ENCODE measurements at places on chromosomes 6 and 20.

DNA sequence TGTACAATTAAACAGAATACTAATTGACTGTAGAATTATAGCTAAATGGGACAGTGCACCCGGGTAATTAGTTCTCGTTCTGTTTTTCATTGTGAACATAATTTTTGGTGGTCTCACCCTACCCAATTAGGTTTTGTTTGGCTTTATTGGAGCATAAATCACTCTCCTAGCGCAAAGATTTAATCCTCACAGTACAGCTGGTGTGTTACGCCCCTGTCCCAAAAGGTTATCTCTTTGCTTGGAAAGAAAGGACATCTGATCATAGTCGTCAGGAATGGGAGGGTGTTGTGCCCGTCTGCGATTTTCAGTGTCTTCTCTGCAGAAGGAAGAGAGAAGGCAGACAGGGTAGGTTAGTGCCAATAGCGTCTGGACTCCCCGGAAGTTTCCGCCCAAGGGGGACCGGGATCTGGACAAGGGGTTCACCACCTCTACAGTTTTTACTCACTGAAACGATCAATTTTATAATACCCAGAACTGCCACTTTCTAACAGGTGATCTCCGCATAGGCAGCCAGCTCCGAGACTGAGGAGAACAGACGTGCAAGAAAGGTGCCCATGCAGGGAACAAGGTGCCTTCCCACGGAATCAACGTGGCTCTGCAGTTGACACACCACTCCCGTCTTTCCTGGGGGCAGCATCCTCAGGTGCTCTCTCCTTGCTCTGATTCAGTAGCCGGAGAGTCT is 617.4 kb upstream of the CDH4 start:
- DNase-seq: no peak

DNA sequence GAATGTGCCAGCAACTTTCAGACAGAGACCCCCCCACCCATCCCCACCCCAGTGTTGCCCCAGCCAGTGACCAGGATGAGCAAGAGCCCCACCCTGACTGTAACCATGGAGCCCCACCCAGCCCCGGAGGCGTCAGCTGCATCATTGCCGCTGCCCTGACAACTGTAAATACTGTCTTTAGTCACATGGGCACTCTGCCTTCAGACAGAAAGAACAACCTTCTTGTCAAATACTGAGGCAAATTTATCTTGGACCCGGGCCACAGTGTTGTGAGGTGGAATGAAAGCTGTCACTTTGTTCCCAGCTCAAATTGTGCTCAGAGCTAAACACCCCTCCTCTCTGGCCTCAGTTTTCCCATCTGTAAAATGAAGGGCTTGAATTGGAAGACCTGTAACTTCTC is 23.7 kb downstream of the MOCS3 start:
- no peak for DNase-seq

DNA sequence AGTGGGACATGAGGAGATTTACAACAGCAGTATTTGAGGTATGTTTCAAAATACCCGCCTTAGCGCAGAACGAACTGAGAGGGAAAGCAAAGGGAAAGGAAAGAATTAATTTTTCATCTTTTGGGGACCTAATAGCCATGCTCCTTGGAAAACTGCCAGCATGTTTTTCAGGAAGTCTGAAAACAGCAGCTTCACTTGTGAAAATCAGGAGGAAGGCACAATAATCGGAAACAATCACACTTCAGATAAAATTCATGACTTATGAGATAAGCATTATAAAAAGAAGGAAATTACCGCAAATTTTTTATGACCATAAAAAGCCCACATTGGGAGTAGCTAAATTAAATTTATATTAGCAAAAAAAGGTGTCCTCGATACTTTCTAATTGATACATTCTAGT is 541.1 kb downstream of the HAO1 start:
- no peak for DNase-seq

DNA sequence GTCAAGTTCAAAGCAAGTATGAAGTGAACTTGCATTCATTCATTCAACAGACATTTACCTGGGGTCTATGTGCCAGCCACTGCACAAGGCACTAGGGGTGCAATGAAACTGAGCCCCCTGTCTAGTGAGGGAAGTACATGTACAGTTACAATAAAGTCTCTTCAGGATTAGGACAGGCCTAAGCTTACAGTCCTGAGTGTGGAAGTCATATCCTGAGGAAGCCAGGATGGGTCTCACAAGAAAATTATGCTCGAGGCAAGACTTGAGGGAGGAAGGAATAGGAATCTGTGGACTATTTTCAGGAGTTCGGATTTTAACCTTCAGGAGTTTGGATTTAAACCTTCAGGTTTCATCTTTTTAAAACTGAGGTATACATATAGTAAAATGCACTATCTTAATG is 19.4 kb downstream of the TTI1 start:
- DNase-seq: no peak

DNA sequence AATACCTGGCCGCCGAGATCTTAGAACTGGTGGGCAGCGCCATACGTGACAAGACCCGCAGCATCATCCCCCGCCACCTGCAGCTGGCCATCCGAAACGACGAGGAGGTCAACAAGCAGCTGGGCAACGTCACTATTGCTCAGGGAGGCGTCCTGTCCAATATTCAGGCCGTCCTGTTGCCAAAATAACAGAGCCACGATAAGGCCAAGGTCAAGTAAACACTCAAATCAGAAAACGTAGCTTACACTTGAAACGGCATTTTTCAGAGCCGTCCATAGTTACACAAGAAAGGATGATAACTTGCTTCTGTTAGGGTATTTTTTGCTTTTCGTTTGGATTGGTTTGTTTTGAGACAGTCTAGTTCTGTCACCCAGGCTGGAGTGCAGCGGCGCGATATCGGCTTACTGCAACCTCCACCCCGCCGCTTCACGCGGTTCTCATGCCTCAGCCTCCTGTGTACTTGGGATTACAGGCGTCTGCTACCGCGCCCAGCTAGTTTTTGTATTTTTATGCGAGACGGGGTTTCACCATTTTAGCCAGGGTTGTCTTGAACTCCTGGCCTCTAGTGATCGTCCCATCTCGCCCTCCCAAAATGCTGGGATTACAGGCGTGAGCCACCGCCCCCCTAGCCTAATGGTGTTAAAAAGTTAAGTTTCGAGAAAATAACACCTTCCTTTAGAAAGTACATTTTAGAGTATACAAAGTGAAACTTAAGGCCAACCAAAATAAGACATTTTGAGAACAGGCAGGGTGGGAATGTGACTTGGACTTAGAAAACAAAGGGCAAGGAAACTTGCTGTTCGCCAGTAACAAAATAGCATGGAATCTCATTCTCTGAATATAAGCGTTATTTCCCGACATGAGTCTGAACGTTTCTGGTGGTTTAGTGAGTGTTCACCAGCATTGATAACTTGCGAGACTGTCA is 42.8 kb upstream of the HFE start:
- no peak for DNase-seq

DNA sequence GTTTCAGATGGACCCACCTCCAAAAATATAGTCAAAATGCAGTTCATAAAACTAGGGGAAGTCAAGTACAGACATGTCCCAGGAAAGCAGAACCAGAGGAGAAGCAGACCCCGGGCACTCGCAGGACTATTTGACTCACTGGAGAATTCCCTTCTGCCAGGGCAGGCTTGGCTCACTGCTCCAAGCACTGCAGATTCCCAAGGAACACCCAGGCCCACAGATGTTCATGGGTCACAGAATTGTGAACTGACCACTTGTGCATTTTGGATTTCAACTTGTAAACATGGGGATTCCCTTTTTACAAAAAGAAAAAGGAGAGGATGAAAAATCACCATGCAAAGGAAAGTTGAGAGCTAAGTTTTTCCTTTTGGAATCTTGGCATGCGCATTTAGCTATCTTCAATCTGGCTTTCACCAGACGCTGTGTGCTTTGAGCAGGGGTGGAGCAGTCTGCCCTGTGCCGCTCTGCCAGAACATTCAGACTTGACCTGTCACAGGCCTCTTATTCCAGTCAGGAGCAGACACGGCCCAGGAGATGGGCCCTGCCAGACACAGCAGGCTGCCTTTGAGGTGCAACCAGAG is 237.5 kb upstream of the TAB2 start:
- DNase-seq: no peak

- no peak for DNase-seq
Measured at GRCh38 chr6:27861276-27861840, 50.8 kb downstream of the OR2B2 start.

DNA sequence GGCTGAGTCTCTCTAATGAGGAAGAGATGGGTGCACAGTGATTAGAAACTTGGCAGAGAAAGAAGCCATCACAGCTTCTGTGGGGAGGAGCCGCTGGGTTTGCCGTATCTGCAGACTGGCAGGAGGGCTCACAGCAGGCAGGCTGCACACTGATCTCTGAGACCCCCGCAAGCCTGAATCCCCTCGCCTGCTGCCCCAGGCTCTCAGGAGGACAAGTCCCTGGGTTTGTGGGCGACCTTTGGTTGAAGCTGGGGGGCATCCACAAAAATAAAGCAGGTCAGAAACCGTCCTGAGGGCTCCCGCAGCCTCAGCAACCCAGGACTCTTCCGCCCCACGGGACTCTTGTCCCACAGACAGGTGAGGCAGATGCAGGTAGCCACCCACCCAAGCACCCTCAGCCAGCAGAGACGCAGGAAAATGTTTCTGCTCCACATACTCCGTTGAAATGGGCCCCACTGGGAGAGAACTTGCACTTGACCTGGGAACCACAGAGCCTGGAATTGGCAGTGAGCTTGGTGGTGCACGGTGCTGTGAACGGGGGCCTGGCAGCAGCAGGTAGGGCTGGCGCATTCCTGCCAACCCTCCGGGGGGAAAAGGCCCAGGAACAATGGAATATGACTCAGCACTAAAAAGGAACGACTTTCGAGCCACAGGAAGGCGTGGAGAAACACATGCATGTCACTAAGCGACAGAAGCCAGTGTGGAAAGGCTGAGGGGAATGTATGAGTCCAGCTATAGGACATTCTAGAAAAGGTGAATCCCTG is 89.9 kb downstream of the YTHDF1 start:
- DNase-seq: no peak

DNA sequence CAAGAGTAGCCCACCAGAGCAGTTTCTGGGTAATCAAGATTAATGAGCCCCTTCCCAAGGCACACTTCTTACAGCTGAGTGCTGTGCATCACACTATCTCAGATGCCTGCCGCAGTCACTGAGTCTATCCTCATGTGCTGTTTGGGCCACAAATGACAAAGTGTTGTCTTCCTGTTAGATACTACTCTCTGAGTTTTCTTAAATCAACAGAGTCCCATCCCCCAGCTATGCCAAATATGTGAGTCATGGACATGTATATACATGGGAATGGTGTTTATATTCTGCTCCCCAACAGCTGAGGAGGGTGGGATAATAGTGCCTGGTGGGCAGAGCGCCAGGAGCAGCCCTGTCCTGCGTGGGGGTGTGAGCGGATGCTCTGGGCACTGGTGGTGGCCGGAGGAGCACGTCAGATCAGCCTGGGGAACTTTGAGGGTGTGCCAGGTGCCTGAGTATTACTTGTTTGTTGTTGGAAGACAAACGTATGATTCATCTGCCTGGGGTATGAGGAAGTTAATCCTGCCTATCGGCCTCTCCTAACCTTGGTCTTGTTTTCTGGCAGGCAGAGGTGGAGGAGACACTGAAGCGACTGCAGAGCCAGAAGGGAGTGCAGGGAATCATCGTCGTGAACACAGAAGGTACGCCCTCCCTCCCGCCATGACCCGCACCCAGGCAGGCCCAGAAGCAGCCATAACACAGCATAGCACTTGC is 9.6 kb downstream of the DYNLRB1 start:
- DNase-seq: no peak

DNA sequence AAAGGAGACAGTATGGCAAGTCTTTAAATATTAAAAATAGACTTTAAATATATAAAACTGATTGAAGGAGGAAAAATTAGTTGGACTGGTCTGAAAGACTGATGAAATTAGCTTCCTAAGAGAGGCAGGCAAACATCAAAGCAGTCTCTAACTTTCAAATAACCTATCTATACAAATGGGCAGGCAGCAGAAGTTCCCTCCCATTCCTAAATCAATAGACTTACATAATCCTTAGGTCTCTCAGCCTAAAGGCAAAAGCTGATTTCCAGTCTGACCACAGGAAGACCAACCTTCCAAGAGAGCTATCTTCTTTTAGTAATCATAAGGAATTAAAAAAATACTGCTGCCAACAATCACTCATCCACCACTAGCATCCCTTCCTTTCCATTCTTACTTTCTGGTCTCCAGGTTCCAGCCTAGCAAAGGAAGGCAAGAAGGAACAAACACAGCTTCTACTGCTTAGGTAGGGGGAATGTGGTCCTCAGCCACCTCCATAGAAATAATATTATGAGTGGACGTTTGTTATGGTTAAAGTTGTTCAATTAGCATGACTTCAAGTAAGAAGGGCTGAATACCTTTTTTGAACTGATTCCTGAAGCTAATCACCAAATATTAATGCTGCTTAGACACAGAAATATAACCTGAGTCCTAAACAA is 44.1 kb downstream of the SESN1 start:
- no peak for DNase-seq

DNA sequence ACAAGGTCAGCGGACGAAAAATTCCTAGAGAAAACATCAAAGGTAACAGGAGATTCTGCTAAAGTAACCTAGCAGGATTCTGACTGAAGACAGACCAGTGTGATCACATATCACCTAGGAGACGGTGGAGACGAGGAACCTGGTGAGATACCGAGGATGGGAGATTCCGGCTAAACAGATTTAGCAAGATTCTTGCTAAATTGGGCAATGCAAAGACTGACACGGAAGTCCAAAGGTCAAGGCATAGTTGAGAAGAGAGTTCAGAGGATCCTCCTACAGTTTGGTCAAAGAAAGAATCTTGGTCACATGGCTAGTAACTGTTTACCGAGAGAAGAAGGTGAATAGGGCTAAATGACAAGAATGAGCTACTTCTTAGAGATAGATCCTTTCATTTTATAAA is 61.1 kb downstream of the TMEM170B start:
- no peak for DNase-seq

DNA sequence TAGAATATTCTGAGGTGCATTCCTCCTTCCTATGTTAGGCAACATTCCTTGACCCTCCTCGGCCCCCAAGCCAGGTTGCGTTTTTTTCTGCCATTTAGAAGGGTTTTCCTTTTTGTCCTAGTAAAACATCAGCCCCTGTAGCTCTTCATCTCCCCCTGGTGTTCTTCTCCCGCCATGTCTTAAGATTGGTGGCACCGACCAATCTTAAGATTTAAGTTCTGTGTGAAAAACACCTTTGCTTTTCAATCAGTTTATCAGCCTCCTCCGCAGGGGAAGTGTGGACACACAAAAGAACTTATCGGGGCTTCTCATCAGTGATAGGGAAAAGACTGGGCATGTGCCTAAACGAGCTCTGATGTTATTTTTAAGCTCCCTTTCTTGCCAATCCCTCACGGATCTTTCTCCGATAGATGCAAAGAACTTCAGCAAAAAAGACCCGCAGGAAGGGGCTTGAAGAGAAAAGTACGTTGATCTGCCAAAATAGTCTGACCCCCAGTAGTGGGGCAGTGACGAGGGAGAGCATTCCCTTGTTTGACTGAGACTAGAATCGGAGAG is 719 bp upstream of the EDN1 start:
- no peak for DNase-seq

- no peak for DNase-seq
Measured at GRCh38 chr20:25223179-25223661, 24.7 kb upstream of the PYGB start.

GRCh38 chr6:161575523-161576254 is 301.8 kb upstream of the AGPAT4 start:
- no peak for DNase-seq
